Ammon's horn (tissue), 1 donor: ENCODE measurements at places on chromosomes 6 and 20.

- peak; percentile 38 for DNase-seq
Observed at GRCh38 chr6:150528648-150529285, 70.9 kb upstream of the PLEKHG1 start.

- DNase-seq: no peak
Observed at GRCh38 chr6:100346828-100347227, 117.9 kb downstream of the SIM1 start.

GRCh38 chr20:36823121-36823520, 49.6 kb upstream of the DSN1 start:
- DNase-seq: no peak

- DNase-seq: peak; percentile 65
Observed at GRCh38 chr6:44264154-44265006, 971 bp downstream of the NFKBIE start.

GRCh38 chr6:28727559-28728211, 196.1 kb downstream of the TRIM27 start:
- DNase-seq: no peak

DNA sequence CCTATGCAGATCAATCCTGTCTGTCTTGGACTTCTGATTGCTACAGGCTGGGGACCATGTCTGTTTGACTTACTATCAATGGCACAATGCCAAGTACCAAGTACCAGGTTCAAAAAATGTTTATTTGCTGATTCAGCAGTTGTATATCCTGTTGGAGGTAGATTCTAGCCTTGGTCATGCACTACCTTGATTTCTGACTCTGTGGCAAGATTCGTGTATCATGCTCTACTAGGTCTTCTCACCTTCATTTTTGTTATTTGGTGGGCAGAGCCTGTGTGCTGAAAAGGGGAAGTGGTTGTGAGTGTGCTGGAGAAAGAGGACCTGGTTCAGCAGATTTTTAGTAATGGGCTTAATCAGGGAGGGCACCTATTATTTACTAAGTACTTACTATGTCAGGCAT, 192.4 kb upstream of the MYLIP start:
- DNase-seq: no peak

DNA sequence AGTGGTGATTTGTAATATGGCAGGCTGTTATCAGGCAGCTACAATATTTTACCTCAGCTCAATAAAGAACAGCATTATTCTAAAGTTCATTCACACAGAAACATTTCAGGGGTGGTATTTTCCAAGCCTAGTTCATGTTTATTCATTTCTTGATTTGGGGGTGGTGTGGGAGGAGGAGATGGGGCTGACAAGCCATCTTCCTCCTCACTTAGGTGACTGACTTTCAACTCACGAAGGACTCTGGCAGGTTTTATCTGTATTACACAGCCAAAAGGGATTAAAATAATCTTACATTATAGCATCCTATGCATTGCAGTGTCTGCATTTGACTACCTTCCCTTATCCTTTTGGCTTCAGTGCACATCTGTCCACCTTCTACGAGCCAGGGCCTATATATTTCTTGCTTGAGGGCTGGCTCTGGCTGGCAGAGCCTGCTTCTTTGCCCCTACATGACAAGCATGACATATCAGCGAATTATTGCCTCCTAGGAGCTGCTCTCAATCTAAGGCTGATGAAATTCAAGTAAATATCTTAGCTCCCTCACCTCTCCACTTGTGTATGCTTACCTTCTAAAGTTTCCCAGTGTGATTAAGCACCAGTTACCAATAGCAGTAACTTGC, 20.0 kb downstream of the KHDRBS2 start:
- DNase-seq: no peak

DNA sequence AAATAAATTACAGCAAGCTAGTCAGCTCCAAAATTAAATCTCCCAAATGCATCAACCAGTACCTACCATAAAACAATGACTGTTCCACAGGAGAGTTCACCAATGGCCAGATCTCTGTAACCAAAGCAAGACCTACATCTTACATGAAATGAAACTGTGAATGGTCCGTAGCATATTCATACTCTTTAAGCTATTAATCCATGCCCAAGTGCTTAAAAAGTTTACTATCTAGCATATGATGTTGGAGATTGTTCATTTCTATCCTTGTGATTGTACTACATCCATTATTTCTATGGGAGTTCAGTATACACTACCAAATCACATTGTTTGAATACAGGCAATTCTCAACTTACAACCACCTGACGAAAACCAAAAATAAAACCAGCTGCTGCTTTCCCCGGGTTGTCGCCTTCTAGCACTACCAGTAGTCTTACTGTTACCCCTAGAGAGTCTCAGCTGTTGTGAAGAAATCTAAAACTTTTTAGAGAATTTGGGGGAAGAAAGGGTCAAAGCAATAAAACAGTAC, 38.0 kb downstream of the HIVEP2 start:
- DNase-seq: no peak

DNA sequence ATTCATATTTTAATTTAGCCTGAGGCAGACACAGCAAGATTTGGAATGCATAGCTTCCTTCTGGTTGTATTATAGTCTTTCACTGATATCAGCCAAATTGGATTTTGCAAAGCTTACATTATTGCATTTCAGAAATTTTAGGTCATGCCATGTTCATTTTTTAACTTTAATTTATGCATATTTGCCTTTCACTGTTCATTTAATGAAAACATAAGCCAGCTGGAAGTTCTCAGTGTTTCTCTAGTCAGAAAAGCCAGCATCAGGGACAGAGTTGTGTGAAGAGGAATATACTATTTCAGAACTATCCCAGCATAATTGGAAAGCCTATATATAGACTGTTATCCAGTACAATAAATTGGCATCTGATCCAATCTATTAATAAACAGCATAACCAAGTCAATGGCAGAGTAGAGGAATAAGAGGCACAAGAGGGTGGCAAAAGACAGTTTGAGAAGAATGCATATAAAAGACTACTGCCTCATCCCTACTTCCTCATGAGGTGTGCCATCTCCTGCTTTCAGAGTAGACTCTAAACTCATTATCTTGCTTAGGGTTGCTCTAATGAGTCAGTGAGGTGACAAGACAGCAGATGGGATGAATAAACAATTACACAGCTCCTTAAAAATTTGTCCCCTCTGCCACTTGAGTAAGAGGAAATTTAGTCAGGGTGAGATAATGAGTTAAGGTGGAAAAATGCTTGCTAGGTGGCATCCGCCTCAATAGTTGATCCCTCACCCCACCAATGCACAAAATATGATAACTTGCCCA, 159.8 kb upstream of the HCRTR2 start:
- DNase-seq: no peak

DNA sequence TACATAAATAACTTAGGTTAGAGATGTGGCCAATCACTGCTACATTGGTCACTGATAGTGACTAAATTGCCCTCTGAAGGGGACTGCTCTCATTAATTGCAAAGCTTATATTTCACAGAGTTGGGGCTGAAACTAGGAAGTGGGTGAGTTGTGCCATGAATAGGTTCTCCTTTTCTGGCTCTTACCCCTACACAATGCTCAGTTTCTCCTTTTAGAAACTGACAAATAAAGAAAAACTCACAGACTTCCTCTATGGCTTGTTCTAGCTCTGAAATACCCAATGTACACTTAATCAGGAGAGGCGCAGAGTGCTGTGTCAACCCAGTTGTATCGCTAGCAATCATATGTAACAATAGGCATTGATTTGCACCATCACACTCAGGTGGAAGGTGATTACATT, 41.2 kb upstream of the PROKR2 start:
- DNase-seq: peak; percentile 18

DNA sequence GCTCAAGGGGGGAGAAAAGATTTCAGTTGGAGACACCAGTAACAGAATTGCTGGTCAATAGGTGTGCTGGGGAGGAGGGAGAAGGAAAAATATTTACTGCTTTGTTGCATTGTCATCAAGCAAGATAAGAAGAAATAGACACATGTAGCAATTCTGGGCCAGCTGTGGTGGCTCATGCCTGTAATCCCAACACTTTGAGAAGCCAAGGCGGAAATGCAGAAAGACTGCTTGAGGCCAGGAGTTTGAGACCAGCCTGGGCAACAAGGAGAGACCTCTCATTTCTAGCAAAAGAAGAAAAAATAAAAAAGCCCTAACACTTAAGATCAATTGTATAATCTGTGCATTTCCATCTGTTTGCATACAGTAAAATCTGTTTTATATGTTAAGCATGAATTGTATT, 126.6 kb downstream of the ZFP64 start:
- no peak for DNase-seq

DNA sequence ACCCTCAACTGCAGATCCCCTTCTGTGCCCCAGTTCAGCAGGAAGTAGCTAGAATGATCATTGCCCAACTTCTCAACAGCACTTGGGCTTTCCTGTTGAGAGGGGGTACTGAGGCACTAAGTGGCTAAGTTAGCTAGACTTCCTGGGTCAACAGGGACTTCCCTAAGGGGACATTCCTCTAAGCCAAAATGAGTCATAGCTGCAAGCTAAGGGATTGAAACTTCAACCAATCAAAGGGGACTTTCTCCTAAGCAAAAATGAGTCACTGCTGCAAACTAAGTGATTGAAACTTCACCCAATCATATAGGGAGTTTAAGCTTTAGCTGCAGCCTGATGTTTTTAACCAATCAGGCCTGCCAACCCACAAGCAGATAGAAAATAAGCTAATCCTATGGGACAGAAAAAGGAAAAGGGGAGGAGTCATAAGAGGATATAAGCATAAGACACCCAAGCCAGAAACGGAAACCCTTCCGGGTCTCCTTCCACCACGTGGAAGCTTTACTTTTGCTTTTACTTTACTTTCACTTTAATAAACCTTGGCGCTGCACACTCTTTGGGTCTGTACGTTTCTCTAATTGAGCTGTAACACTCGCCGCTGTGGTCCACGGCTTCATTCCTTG, 659.0 kb upstream of the HS3ST5 start:
- DNase-seq: no peak

DNA sequence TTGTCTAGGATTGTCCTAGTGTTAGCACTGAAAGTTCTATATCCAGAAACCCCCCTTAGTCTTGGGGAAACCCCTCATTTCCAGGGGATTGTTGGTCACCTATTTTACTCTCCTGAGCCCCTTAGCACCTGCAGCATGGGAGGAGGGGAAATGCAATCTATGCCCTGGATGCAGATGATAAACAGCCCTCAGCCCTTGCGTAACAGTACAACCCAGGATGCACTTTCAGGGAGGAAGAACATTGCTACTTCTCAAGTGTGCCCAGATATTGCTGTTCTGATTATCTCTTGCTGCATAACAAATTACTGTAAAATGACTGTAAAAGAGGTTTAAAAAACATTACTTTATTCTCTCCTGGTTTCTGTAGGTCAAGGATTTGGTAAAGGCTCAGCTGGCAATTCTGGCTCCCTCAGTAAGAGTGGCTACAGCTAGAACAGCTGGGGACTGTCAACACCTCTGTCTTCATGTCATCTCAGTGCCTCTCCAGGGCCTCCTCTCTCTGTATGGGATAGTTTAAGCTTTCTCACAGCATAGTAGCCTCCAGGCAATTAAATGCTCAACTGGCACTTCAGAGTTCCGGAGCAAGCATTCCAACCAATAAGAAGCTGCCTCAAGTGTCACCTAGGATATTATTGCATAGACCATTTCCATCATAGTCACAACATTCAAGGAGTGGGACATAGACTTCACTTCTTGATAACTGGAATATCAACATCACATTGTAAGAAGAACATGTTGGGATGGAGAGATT, 117.8 kb upstream of the FOXO3 start:
- no peak for DNase-seq

DNA sequence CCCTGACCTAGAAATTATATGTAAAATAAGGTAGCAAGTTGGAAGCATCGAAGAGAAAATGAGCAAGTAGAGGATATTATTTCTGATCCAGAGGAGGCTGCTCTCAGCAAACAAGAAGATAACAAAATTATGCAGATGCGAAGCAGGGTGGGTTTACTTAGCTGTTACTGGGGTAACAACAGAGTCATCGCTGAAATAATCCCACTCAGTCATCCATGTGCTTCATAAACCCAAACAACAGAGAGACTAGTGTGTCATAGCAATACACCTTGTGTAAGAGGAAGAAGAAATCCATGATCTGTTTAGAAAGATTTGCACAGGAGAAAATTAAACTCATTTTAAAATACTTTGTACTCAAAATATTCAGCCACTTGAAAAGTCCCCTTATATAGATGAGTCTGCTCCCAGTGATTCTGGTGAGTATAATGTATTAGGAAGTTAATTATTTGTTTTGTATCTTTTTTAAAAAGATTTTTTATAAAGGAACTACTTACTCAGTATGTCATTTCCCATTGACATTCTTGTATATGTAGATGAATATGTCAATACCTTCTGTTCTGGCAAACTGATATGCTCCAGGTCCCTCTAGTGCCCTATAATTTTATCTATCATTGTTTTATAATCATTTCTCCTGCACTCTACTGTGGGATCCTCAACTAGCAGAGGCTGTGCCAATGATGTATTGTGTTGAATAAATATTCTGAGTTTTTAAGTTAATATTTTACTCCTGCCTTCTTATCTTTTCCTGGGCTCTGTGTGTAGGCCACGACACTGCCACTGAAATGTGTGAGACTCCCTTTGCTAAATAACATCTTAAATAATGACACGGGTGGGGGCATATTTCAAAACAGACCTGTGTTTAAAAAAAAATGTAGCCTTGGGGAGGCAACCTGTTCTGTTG, 8.6 kb upstream of the HIVEP2 start:
- no peak for DNase-seq

DNA sequence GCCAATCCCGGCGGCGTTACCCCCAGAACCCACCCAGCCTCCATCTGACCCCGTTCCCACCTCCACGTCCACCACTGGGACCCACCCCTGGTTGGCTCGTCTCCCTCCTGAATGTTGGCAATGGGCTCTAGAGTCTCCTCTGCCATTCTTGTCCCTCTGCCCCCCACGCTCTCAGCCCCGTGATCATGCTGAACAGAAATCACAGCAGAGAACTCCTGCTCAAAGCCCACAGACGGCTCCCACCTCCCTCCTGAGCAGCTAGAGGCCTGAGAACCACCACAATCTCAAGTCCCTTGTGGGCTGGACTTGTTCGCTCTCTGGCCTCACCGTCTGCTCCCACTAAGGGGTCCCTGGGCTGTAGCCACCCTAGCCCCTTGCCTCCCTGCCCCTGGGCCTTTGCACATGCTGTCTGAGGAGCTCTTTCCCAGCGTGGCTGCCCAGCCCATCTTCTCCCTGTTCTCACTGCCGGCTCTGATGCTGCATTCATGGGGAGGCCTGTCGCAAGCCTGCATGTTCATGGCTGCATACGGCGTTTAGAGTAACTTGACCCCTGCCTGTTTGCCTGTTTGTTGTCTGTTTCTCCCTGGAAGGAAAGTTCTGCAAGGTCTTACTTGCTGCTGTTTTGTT, 11.2 kb upstream of the FRMD1 start:
- DNase-seq: no peak

DNA sequence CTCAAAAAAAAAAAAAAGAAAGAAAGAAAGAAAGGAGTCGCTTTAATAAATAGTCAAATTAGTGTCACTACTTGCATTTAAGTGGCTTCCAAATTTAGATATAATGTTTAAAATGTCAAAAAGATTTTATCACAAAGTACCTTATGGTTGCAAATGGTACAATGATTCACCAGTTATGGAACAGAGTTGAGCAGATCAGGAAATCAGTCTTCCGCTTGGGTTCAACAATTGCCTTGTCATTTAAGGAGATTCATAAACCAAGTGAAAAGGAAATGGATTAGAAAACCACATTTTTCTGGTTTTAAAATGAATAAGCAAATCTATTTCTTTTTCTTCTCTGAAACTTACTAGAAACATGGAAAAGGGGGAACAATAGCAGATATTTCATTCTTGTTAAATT, 94.8 kb upstream of the PTPRT start:
- DNase-seq: no peak
